ENCODE measurements at places on chromosomes 12 and 14.

- DNase-seq = no peak
Observed at GRCh38 chr12:43284486-43285158, 267.4 kb downstream of the ADAMTS20 start.

DNA sequence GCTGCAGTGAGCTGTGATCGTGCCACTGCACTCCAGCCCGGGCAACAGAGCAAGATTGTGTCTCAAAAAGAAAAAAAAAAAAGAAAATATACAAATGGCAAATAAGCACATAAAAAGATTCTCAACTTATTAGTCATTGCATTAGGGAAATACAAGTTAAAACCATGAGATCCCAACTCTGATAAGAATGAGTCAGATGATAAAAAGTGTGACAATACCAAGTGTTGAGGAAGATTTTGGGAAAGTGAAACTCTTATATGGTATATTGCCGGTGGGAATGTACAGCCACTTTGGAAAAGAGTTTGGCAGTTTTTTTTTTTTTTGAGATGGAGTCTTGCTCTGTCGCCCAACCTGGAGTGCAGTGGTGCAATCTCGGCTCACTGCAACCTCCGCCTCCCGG is 7.6 kb upstream of the PRPF40B start:
- no peak for DNase-seq

GRCh38 chr12:76445462-76445861 is 97.2 kb upstream of the BBS10 start:
- DNase-seq = no peak

GRCh38 chr14:69614592-69614991 is 3.2 kb downstream of the SUSD6 start:
- DNase-seq = no peak

DNA sequence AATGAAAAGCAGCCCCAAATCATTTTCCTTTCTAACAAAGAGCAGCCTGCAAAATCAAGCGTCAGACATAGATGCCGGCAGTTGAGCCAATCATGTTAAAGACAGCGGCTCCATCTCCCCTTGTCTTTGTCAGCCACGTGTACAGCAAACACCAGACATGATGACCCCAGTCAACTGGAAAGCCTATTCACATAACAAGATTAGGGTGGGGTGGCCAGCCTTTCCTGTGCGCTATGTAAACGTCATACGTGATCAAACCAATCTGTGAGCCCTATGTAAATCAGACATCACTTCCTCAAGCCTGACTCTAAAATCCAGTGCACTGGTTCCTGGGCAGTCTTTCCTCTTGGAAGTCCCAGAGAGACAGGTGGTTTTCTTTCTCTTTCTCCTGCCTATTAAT is 9.9 kb upstream of the FICD start:
- DNase-seq = no peak

DNA sequence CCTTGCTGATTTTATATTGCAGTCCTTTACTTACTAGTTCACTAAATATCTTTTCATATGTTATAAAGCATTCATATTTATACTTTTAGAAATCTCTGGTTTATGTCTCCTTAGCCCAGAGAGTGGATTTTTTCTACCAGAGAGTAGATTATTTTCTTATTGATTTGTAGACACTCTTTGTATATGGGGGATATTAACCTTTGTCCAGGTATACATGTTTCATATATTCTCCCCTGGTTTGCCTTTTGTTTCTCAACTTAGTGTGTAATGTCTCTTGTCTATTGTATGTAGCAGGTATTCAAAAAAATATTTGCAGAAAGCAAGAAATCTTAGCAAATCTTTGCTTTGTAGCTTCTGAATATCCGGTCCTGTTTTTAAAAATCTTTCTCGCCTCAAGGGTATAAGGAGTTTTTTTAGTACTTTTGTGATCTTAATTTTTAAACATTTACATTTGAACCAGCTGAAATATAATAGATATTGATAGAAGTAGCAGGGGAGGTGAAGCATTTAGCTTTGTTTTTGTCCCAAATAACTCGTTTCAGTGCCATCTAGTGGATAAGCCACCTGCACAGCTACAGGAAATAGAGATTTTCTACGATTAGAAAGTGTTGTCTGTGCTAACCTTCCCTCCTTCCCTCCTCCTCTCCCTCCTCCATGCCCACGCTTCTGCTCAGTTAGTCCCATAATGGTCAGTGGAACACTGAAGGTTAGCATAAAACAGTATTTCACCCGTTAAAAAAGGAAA is 97.0 kb downstream of the PHETA1 start:
- no peak for DNase-seq

All from keratinocyte (primary cell).